Effector CD8-positive, alpha-beta T cell (primary cell): ENCODE measurements at places on chromosomes 4 and X.

GRCh38 chrX:86066998-86067397 lies 19.6 kb upstream of the CHM start:
- DNase-seq = no peak

DNA sequence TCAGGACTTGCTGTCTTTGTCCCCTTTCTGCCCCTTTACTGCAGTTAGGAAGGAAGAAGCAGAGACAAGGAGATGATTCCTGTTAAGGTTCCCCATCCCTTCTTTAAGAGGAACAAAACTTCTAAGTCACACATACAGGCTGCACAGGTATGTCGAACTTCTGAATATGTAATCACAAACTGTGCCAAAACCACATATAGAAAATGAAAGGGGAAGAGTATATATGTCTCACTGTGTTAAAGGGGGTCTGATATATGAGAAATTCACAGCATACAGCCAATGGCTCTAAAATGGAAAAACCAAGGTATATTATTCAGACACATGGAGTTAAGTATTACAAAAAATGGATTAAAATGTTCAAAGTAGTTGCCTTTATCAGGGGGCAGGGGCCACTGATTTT lies 11.7 kb downstream of the CFAP97 start:
- DNase-seq = no peak

DNA sequence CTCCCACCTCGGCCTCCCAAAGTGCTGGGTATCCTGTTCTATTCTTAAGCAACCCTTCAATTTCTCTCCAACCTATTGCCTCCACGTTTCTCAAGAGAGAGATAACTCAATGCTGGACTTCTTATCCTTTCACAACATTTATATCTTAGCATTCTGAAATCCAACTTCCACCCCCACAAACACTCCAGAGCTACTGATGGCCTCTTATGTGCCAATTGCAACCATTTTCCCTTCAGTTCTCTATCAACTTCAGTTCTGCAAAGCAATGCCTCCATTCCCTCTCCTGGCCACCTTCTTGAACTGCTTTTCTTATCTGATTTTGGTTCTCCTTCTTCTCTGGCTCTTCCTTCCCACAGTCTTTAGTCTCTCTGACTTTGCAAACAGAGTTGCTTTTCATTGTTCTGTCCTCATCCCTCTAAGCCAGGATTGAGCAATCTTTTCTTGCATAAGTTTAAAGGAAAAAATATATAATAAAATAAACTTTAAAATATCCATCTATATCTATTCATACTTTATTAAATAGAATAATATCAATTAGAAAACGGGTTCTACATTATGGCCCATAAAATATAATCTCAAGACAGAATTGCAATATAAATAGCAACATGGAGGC lies 3.6 kb upstream of the STBD1 start:
- no peak for DNase-seq

DNA sequence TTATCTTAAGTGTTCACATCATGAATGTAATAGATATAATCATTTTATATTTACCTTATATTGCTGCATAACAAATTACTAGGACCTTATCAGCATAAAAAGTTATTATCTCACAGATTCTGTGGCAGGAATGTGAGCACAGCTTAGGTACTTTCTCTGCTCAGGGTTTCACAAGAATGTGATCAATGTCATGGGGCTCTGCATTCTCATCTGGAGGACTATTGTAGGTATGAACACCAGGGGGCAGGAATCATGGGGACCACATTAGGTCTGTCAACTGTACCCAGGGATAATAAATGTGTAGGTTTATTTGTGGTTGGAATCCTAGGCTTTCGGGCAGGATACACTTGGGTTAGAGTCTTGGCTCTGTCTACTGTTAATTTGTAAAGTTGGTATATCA lies 519.2 kb downstream of the ARAP2 start:
- no peak for DNase-seq

DNA sequence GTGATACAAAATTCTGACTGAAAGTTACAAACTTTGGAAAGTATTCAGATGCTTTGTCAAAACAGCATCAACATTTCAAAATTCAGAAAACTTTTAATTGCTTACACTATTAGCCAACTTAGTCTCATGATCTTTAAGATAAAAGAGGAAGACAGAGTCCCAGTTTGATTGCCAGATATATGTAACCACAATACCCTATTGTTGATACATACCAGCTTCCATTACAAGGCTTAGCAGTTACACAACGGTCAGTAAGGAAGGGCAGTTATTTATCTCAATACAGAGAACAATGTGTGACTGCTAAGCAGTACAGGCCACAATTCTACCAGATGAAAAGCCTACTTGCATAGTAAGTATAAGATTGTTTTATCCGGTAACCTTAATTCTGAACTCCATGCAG lies 138.4 kb downstream of the SPANXN3 start:
- no peak for DNase-seq
